ENCODE measurements at places on chromosomes 2 and 18.

DNA sequence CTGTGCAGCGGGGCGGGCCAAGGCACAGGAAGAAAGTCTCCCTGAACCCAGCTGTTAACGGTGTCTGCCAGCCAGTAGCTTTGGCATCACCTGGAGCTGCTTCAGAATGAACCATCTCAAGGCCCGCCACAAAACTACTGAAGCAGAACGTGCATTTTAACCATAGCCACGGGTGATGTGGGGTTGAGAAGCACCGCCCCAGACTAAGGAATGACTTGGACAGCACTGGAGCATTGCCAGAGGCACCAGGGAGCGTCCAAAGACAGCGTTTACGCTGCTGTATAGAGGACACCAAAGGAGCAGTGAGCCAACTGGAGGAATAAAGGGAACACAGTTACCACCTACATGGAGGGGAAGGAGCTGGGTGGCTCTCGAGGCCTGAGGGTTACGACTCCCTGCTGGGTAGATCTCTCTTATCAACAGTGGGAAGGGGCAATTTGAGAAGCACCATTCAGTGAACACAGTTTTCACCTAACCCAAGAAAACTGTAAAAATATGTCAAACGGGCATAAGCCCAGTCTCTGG lies 28.4 kb upstream of the LONRF2 start:
- no peak for DNase-seq

- DNase-seq, result no peak
These were observed 131.8 kb downstream of the PXDN start for GRCh38 chr2:1612391-1613077.

DNA sequence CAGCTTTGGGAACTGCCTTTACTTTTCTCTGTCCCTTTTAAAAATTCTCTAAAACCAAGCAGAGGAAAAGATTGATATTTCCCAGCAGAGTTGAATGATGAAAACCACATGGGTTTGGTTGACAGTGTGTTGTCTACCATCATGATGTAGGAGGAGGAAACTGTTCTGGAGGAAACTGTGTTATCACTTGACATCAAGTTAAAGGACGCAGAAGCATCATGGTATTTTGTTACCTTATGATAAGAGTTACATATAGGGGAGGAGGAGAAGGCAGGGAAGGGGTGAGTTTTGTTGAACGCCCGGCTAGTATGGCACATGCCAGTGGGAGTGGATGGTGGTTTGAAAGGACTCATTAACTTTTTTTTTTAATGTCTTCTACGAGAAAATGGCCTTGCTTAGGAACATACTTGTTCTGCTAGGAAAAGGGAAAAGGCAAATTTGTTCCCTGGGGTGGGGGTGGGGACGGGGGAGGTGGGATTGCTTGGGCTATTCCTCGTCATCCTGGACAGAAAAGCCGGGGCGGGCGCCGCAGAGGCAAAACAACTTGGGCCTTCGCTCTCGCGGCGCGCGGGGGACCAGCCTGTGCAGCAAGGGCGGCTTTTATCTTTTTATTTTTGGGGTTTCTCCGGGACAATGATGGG lies 766 bp downstream of the TMEM17 start:
- DNase-seq, result no peak

- DNase-seq, result no peak
These were observed 227.4 kb downstream of the DCC start for GRCh38 chr18:52567360-52567759.

DNA sequence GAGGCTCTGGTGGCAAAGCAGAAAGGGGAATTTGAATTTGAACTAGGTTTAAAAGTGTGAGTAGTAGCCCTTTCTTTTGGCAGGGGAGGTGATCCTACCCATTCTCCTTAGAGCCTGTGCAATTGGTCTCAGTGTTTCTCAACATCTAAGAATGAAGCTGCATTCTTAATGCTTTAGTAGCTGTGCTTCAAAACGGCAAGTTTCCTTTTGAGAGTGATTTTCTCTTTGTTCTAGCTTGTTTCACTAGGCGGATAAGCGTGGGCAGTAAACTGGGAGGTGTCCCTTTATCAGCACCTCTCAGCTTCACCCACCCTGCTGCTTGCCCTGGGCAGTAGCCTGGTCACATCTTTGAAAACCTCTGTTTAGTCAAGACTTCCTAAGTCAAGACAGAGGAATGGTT lies 6.7 kb downstream of the CRIM1 start:
- no peak for DNase-seq

- DNase-seq, result no peak
These were observed 28.4 kb upstream of the GNAL start for GRCh38 chr18:11660691-11661090.
